ENCODE measurements at places on chromosomes 1 and 21.

DNA sequence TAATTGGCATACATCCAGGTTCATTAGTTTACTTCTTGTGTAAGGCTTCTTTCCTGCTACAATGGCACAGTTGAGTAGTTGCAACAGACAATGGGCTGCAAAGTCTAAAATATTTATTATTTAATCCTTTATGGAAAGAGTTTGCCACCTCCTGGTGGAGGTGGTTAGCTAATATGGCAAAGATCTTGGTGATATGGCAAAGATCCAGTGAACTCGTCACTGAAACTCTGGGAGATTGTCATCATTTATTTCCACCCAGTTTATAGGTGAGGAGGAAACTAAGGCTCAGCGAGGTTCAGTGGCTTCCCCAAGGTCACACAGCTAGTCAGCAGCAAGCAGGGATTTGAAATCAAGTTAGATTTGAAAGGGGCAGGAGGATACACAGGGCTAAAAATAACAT is 16.1 kb upstream of the IFFO2 start:
- DNase-seq, result no peak

- DNase-seq, result no peak
Measured at GRCh38 chr1:211739671-211740411, 64.4 kb upstream of the NEK2 start.

GRCh38 chr1:179794146-179794545 is 51.1 kb downstream of the FAM163A start:
- DNase-seq, result no peak

DNA sequence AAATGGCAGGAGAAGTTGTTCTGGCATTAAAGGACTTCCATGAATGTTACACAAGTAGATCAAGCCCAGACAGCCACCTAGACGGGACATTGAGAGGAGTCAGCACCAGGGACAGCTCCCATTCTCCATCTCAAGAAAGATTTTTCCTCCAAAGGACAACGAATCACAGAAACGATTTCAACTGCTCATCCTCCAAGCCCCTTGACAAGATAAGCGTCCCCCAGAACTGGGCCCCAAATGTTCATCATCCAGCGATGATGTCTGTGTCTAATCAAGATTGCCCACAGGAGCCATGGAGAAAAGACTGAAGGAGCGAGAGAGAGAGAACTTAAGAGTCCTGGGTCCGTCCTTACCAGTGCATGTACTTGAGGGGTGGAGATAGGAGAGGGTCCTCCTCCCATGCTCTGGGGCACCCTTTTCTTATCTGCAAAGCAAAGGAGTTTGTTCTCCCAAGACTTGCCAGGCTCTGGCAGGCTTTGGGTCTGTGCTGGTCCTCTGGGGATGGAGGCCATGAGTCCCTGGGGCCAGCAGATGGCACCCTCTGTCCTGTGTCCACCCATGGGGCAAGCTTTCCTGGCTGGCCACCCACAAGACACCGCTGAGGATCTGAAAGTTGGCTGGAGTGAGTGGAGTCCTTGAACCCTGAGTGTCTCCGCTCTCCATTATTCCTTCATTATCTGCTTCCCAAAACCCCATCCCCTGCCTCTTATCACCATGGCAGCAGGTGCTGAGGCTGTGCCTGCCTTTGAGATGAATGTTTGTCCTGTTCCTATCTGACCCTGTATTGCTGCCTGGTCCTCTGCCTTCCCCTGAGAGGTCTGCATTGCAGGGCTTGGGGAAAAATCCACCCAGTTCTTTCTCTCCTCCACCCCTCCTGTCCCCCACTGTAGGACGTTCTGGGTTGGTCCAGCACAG is 164.6 kb downstream of the ACTL8 start:
- peak; percentile 39 for DNase-seq

DNA sequence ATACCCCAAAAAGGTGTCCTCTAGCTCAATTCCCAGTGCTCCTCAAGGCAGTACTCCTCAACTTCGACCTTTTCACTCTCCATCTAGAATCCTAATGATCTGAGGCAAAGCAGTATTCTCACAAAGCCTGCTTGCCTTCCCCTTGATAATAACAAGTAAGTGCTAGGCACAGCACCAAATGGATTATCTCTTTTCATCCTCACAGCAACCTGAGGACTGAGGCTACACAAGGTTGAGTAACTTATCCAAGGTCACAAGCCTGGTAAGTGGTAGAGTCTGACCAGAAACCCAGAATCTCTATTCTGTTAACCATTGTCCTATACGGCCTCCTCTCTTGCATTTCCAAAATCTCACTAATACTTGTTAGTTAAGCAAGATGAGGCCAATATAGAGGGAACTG is 5.1 kb downstream of the SYDE2 start:
- DNase-seq, result no peak

GRCh38 chr1:93579891-93580290 is 101.7 kb downstream of the BCAR3 start:
- no peak for DNase-seq

GRCh38 chr1:178150610-178151009 is 56.7 kb downstream of the RASAL2 start:
- no peak for DNase-seq

DNA sequence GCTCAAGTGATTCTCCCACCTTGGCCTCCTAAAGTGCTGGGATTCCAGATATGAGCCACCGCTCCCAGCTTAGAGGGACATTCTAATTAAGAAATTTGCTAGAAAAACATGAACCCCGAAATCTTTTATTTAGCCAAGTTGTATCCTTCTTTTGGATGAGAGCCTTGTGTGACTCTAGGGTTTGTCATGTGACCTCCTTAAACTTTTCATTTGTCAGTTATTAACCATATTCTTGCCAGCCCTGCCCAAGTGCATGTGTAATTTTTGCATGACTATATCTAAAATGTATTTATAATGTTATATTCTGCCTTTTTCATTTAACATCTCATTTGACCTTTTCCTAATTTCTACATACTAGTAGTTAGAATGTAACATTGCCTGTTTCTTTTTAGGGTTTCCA is 1.9 kb downstream of the UTP25 start:
- DNase-seq, result no peak

- no peak for DNase-seq
Measured at GRCh38 chr1:182169203-182169602, 107.7 kb upstream of the ZNF648 start.

- DNase-seq, result no peak
Measured at GRCh38 chr1:95829556-95829955, 595.5 kb downstream of the RWDD3 start.

DNA sequence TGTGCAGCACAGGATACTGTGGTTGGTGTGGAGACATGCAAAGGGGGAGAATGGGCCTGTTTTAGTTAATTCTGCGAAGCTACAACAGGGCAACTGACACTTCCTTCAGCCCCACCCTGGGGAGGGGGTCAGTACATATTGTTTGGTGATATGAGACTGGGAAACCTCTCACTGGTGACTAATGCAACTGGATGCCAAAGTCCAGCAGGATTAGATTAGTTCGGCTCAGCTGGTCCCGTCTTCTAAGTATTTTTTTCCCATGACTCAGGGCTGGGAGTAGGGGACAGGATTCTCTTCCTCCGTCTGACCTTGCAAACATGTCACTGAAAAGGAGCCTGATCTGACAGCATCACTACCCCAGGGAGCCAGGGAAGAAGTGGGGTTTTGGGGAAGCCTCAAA is 43.0 kb downstream of the PLXNA2 start:
- DNase-seq, result no peak

GRCh38 chr1:7363450-7363849 is 407.6 kb upstream of the VAMP3 start:
- no peak for DNase-seq

DNA sequence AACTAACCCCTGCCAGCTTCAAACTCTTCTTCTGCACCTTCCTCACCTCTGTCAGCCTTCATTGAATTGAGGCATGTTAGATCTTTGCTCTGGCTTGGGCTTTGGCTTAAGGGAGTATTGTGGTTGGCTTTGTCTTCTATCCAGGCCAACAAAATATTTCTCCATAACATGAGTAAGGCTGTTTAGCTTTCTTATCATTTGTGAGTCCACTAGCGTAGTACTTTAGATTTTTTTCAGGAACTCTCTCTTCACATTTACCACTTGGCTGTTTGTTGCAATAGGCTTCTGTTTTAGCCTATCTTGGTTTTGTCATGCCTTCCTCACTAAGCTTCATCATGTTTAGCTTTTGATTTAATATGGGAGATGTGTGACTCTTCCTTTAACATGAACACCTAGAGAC is 417.5 kb downstream of the NCAM2 start:
- no peak for DNase-seq

- no peak for DNase-seq
Measured at GRCh38 chr1:23825076-23825761, at the start of gene HMGCL. Gene HMGCL (minus strand): TSS chr1:23825429. CDS start chr1:23825415, 14 bp downstream.

DNA sequence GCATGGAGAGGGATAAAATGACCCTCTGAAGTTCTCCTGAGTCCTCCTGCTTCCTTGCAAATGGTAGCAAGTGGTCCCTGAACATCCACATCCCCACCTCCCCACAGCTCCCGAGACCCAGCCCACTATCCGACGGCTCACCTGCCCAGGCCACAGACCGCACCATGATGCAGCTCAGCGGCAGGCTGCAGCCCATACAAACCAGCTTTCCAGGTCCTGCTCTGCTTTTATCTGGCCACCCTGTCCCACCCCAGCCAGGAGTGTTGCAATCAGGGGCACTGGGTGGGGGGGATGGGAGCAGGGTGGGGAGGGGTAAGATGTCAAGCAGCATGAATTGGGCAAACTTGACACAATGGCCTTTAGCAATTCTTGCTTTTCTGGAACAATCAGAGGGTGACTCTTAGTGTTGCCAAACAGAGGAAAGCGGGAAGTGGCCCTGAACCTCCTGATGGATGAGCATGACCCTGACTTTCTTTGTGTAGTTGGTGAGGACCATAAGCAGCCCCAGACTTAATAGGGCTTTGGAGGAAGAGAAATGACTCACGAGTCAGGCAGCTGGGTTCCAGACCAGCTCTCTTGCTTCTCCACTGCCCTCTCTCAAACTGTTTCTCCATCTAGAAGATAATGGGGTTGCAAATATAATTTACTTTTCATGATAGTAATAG is at the start of gene CHIT1:
Gene CHIT1, minus strand, starts transcription at position 203 of the 665 bp plus-strand sequence. Its CDS starts 37 bp downstream, at position 166.
- DNase-seq, result no peak

- no peak for DNase-seq
Measured at GRCh38 chr1:14826172-14826636, 227.7 kb downstream of the KAZN start.

DNA sequence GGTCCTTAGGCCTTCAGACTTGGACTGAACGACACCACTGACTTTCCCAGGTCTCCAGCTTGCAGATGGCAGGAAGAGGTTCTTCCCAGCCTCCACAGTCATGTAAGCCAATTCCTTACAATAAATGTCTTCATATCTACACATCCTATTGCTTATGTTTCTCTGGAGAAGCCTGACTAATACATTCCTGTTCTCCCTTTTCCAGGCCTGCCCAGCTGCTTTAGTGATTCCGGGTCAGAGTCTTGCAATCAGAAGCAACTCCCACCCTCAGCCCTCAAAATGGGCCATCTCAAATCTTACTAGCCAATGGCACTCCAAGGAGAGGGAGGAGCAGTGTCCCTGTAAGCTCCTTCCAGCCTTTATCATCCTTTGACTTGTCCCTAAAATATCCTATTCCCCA is 16.4 kb upstream of the CPT2 start:
- no peak for DNase-seq

DNA sequence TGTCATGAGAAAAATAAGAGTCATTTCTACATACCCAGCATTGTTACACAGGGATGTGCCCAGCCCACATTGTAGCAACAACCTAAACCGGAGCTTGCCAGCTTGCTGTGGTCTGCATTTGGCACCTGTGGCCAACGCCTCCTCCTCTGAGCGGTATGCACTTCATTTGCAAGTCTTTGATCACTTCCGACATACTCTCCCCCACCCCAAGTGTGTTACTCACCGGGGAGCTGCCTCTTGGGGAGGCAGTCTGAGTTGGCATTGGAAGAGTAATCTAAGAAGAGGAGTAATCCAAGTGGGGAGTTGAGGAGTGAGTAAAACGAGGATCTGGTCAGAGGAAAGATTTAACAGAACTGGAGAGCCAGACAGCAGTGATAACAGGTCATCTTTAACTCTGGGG is 3.8 kb downstream of the BCL9 start:
- no peak for DNase-seq

GRCh38 chr1:33399375-33399774 is 31.5 kb downstream of the PHC2 start:
- no peak for DNase-seq

DNA sequence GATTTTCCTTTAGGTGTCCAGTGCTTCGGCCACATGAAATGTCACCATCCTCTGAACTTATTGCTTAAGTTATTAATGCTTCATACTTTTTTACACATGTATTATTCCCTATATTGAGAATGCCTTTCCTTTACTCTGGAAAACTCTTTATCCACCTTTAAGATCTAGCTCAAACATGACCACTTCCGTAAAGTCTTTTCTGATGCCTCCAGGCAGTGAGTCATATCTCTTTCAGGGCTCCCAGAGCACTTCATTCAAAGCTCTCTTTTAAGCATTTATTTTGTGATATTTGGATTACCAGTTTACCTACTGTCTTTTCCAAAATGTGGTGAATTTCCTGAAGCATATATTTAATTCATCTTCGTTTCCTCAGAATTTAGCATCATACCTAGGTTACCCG is 178.9 kb downstream of the HS2ST1 start:
- DNase-seq, result no peak

DNA sequence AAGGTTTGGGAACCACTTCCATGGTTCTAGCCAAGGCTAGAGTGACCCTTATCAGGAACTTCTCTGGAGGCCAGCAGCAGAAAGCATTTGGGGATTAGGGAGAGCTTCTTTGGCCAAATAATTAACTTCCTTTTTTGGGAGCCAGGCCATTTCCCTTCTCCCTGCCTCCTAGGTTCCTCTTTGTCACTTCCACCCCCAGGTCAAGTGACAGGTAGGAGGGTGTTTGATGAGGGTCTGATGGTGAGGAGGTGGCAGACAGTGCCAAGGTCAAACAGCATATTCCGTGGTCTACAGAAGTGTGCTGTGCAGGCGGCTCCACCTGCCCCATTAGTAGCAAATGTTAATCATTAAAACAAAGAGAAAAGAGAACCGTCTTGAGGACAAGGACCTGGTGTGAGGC is 1.9 kb upstream of the KCNA10 start:
- no peak for DNase-seq

DNA sequence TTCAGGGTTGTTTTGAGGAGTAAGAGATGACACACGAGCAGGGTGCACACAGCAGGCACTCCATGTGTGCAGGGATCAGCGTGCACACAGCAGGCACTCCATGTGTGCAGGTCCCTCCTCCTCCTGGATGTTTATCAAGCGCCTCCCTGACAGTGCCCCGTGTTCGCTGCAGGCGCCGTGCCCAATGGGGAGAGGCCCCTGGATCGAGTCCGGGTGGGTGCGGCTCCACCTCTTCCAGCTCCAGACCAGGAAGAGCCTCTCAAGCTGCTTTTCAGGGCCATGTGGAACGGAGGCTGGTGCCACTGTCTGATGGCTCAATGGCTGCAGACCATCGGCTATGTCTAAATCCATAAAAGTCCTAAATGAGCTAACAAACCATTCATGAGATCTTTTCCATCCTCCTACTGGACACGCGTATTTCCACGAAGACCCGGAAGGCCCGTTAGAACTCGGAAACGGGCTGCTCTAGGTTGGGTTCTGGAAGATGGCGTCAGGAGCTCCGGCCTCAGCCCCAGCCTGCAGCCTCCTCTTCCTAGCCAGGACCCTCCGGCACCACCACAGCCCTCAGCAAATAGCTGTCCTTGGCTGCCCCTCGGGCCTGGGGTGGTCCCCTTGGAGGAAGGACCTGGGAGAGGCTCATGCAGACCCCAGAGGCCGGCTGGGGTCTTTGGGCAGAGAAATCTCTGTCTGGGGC is 36.0 kb downstream of the RRP1 start:
- no peak for DNase-seq
